Urinary bladder (tissue), 4 donors: ENCODE measurements at places on chromosomes 1 and 21. TPM values are rescaled to one million over a fixed set of nuclear protein-coding genes. Genes with fewer than 3 reads are reported as not detected.

The KRTAP21-2 gene
- not detected for polyA plus RNA-seq

The PADI6 gene
- polyA plus RNA-seq = not detected

GRCh38 chr1:7049913-7050625 lies 264.8 kb downstream of the CAMTA1 start:
- no peak for DNase-seq

GRCh38 chr1:79478160-79478559 lies 471.6 kb upstream of the ADGRL4 start:
- DNase-seq = no peak

DNA sequence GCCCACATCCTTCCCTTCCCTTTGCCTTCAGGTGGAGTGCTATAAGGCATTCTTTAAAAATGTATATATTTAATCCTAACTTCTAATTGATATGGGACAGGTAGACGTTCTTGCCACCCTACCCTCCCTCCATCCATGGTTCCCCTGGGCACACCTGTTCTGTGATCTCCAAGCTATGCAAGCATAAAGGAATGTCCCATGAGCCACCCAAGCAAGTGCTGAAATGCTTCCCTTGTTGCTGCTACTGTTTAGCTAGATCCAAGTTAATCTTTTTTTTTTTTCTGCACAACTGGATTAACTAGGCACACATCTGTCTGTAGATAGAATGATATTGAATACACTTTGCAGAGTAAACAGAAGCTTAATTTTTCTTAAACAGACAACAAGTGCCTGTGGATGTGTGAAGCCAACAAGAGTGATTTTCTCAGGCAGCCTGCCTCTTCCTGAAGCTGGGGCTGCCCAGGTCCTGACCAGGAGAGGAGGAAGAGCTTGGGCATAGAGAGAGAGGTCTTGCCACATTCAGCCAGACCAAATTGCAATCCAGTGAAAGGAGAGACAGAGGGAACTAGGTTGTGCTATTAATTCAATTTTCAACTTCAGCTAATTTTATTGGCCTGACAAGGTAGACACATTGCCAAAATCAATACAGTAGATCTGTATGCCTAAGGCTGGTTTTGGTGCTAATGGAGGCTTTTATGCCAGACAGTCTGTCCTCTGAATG lies 28.2 kb upstream of the ATP1B1 start:
- no peak for DNase-seq

DNA sequence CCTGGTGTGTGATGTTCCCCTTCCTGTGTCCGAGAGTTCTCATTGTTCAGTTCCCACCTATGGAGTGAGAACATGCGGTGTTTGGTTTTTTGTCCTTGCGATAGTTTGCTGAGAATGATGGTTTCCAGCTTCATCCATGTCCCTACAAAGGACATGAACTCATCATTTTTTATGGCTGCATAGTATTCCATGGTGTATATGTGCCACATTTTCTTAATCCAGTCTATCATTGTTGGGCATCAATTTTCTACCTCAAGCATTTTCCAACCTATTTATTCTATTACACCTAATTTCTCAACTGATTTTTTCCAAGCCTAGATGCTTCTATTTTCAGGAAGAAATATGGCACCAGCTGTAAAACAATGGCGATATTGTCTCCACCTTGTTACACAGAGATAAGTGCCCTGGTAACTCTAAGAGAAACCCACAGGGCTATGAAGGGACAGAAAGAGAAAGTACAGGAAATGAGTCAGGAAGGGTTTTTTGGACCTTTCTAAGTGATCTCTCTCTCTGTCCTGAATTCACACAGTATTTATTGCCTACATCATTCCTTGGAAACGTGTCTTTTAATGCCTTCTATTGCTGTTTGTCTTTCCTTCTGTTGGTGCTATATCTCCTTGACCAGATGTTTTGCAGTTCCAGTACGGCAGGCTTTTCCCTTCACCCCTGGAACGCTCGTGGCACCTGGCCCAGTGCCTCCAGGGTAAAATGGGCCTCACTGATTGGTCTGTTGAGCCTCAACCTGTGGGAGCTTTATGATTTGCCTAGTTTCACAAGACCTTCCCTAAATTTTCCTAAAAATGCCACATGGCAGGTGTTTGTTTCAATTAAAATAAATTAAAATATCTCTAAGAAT lies 14.6 kb upstream of the JAK1 start:
- DNase-seq = no peak

- no peak for DNase-seq
Measured at GRCh38 chr1:180675586-180675985, 43.8 kb downstream of the XPR1 start.

- DNase-seq = no peak
Measured at GRCh38 chr1:44239961-44240371, 26.7 kb downstream of the DMAP1 start.

GRCh38 chr1:29180497-29181412 lies 945 bp downstream of the SRSF4 start:
- no peak for DNase-seq

DNA sequence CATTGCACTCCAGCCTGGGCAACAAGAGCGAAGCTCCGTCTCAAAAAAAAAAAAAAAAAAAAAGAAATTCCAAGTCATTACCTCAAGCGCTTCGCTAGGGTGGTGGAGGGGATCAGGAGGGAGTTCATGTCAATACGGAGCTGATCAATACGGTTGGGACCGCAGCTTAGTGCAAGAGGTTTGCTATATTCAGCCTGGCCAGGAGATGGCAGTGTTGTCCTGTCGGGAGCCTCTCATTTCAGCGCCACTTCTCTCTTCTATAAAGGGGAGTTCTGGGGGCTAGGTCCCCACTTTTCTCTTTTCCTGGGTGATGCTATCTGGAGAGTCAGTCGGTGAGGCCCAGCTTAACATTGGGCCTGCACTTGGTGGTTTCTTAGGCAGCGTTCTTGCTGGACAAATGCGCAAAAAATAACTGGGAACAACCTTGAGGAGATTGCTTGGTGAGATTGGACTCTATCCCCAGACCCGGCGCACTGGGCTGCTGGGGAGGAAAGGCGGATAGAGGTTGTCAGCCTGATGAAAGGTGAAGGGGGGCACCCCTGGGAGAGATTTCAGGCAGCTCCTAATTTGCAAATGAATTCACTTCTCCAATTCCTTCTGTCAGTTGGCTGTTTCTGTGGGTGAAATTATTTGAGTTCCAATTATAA lies 40.4 kb downstream of the KIAA0040 start:
- DNase-seq = no peak

DNA sequence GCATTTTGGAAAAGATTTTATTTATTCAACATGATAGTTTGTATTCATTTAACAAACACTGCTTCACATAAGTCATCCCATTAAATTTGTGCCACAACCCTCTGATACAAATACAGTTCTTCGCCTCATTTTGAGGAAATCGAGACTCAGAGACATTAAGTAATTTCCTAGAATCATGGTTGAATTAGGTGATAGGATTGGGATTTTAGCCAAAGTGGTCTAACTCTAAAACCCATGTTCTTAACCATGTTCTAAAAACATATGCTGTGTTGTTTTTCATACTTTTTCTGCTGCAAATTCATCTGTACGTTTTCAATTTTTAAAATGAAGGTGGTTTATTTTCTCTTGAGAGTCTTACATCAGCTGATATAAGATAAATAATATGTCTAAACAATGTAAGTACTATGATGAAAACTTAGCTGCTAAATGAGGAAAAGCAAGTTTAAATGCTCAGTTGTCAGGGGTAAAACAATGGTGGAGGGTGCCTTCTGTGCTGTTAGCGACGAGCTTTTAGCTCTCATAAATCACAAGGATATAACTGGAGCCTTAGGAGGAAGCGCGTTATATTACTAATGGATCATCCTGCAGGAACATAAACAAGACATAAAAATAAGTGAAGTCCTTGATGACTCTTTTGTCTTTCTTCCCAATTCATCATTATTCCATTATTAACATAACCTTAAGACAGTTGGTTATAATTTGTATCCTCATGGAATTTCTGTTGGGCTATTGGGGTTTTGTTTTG lies 97.7 kb downstream of the CACHD1 start:
- DNase-seq = no peak

- no peak for DNase-seq
Measured at GRCh38 chr1:53987880-53988279, 30.1 kb downstream of the LDLRAD1 start.

DNA sequence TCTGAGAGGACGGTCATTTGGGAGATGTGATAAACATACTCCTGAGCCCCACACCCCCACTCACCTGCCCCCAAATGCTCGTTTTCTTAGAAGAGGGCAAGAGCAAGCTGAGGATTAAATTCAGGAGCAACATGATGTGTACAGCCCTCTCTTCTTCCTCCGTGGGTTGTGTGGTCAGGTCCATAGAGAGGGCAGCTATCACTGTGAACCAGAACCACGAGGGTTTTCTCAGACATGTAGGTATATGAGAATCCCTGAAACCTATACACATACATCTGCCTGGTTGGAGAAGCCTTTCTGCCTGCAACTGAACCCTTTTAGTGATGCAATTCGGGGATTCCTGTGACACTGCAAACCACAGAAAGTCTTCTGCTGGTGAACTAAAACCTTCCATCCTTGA lies 38.9 kb downstream of the PGM1 start:
- DNase-seq = no peak

- no peak for DNase-seq
Measured at GRCh38 chr1:235423214-235423652, 56.0 kb downstream of the TBCE start.

DNA sequence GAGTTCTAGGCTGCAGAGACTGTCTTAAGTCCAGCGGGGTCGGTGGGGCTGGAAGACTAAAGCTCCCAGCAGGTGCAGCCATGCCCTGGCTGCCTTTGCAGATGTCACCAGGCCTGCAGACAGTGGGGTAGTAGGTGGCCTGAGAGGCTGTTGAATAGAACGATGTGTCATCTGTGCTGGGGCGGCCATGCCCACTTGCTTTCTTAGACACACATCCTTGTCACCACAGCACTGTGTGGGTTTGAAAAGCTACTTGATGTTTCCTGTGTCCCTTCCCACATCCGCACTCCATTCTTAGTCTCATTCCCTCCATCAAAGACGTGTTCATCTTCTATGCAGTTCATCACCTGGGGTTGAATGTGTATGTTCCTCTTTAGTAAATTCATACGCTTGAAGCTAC lies 184.5 kb upstream of the TMEM51 start:
- DNase-seq = no peak

DNA sequence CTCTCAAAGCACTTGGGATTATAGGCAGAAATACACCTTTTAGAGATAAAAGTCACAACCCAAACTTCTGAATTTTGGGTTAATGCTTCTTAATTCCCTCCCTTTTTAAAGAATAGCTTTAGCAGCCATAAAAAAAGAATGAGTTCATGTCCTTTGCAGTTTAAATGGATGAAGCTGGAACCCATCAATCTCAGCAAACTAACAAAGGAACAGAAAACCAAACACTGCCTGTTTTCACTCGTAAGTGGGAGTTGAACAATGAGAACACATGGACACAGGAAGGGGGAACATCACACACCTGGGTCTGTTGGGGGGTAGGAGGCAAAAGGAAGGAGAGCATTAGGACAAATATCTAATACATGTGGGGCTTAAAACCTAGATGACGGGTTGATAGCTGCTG lies 55.8 kb downstream of the SLC27A3 start:
- DNase-seq = no peak
